ENCODE measurements at places on chromosomes 16 and 17.

DNA sequence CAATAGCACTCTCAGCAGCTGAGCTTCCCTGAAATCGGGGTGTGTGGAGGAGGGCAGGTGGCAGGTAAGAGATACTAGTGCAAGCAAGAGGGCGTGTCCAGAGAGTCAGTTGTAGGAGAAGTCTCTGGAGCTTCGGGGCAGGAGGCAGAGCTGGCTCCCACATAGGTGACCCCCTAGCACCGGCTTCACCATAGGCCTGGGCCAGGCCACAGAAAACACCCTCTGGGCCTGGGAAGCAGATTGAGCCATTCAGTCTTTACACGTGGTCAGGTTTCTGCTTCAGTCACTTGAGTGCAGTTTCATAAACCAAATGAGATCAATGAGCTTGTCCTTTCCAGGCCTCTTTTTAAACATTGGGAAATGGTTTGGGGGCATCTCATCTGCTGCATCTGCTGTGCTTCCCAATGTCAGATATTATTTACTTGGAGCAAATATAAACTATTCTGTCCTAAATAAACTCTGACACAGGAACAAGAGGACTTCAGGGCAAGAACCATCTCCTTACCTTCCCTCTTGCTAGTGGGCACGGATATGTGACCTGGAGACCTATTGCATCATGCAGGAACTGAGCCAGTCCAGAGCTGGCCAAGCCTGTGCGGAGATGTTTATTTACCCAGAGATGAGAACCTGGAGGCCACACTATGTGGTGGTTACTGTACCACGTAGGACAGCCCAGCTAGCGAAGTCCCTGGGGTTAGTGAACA lies 16.1 kb downstream of the CCR7 start:
- no peak for DNase-seq

- no peak for DNase-seq
Measured at GRCh38 chr16:2048116-2048543, 345 bp downstream of the TSC2 start.

DNA sequence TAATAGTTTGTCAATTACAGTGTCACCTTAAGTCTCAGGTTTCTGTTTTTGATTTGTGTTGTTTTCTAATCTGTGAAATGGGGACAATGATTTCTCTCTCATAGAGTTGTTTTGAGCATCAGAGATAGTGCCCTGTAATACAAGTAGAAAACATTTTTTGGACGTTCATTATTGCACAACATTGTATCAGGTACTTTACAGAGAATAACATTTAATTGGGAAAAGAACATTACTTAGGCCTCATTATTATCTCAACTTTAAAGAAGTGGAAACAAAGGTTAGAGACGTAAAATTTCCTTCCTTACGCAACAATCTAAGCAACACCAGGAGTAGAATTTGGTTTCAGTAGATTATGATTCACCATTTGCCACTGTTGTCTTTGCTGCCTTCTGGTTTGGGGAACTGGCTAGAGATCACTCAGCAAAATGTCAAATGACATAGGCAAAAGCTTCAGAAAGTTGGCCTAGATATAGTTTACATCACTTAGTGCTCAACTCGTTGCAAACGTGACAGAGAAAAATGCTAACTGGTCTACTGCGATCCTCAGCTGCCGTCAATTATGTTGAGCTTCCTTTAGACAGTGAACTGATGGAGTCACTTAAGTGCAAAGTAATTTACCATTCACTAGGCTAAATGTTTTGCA lies 1026.8 kb downstream of the CDH11 start:
- DNase-seq: peak; percentile 1

- DNase-seq: no peak
Measured at GRCh38 chr16:14545346-14545884, 84.6 kb downstream of the PARN start.

GRCh38 chr17:43613917-43614316 lies 47.8 kb downstream of the MEOX1 start:
- DNase-seq: no peak

GRCh38 chr17:39335704-39336223 lies 65.7 kb downstream of the FBXL20 start:
- DNase-seq: peak; percentile 80

GRCh38 chr17:9488556-9488955 lies 87.1 kb downstream of the STX8 start:
- DNase-seq: no peak

GRCh38 chr17:39569126-39569525 lies 38.6 kb downstream of the NEUROD2 start:
- DNase-seq: peak; percentile 71

GRCh38 chr16:12340151-12340733 lies 363.7 kb downstream of the SNX29 start:
- DNase-seq: no peak

DNA sequence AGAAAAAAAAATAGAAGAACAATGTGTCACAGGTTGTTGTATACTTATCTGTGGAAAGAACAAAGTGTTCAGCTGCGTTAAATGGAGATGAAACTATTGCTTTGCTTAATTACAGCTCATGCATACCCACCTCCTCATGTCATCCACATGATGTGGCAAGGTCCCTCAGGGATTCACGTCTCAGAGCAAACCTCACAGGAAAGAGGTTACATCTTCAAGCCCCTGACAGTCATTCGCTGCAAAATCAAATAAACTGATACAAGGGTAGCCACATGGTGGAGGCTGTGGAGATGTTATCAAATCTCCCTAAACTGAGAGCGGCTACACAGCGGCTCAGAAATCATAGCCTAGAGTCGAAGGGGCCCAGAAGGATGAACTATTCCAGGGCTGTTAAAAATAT lies 21.1 kb downstream of the GINS3 start:
- DNase-seq: no peak

GRCh38 chr17:75587675-75588595 lies at the start of gene MYO15B:
Gene MYO15B (plus strand): TSS chr17:75587800. CDS start chr17:75588058, 258 bp downstream.
- peak; percentile 68 for DNase-seq

DNA sequence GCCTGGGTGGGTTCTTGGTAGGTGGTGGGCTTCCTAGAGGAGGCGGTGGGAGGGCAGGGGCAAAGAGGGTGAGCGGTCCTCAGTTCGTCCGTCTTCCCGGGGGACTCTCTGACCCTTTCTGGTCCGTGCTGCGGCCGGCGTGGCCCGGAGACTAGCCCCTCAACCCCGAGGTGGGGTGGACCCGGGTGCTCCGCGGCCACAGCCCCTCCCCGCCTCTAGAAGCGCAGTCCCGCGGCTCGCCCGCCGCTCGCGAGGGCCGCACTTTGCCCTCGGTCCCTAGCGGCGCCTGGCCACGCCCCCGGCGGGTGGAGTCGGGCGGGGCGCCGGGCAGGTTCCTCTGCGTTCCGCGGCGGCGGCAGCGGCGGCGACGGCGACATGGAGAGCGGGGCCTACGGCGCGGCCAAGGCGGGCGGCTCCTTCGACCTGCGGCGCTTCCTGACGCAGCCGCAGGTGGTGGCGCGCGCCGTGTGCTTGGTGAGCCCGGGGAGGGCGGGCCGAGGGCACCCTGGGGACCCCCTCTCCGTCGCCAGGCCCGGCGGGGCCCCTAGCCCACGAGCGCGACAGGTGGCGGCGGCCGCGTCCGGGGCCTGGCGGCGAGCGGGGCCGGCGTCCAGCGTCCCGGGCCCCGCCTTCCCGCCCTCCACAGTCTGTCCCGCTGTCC lies at the start of gene SYNGR2:
TSS of gene SYNGR2 (plus strand) at position 340 of the 661 bp plus-strand sequence. CDS start at position 376, 36 bp downstream.
- DNase-seq: peak; percentile 94

GRCh38 chr16:70601576-70602575 lies 44.5 kb upstream of the IL34 start:
- no peak for DNase-seq

DNA sequence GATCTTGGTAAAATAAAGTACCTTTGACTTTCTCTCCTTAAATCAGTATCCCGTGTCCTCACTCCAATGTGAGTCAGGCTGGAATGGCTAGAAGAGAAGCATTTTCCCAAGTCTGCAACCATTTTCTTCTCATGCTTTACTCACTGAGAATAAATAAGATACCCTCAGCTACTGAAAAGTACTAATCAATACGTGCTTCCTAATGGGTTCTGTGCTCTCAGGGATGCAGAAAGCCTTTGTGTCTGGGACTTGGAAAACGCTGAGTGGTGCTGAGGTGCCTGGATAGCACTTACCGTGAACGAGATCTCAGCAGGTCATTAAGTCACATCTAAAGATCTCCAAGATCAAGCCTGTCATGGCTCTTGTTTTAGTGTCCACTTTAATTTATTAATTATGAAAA lies 672.3 kb upstream of the C16orf82 start:
- DNase-seq: no peak

GRCh38 chr17:50681263-50682200 lies 26.2 kb downstream of the ANKRD40 start:
- peak; percentile 81 for DNase-seq

GRCh38 chr17:79902146-79902791 lies 63.0 kb upstream of the CBX4 start:
- DNase-seq: no peak

- no peak for DNase-seq
Measured at GRCh38 chr17:63722403-63722802, 19.2 kb downstream of the STRADA start.

- peak; percentile 69 for DNase-seq
Measured at GRCh38 chr16:89436366-89436765, 54.0 kb downstream of the ANKRD11 start.

DNA sequence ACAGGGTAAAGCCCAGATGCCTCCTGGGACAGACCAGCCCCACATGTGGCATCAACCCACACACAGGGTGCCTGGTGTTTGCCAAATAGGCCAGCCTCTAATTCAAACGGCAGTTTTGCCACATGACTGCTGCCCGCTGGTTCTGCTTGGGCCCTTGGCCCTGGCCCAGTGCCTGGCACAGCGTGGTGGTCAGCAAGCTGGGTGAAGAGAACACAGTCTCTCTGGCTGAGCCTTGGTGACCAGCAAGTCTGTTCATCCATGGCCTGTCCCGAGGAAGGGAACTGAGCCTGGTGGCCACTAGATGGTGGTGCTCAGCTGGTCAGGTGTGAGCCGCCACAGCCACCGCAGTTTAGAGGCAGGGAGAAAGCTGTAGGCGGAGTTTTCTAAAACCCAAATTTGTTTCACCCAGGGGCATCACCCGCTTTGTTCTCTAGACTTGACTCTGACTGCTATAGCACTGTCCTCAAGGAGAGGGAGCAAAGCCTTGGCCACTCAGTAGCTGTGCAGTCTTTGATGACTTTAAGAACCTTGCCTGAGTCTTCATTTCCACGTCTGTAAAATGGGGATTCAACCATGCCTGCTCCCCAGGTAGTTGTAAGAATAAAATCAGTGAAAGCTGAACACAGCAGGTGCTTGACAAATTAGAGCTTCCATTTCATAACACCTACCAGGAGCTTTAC lies 4.7 kb upstream of the GFAP start:
- DNase-seq: peak; percentile 78

- no peak for DNase-seq
Measured at GRCh38 chr17:10219193-10219592, 20.8 kb upstream of the GAS7 start.

DNA sequence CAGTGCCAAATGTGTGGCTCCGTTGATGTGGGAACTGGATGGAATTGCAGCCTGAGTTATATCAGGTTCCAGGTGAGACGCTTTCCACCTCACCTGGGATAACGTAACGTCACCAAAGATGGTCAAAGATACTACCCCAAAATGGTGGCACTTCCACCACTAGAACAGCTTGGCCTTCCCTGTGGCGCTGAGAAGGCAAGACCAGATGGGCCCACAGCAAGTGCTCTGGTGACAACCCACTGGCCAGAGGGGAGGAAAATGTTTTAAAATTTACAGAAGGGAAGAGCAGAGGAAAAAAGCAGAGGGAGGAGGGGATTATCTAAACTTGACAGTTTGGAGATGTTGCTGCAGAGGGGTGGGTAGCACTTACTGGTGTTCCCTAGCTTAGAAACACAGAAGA lies 7.5 kb upstream of the ITGA2B start:
- no peak for DNase-seq

- peak; percentile 79 for DNase-seq
Measured at GRCh38 chr17:50027172-50027880, 28.6 kb upstream of the ITGA3 start.

DNA sequence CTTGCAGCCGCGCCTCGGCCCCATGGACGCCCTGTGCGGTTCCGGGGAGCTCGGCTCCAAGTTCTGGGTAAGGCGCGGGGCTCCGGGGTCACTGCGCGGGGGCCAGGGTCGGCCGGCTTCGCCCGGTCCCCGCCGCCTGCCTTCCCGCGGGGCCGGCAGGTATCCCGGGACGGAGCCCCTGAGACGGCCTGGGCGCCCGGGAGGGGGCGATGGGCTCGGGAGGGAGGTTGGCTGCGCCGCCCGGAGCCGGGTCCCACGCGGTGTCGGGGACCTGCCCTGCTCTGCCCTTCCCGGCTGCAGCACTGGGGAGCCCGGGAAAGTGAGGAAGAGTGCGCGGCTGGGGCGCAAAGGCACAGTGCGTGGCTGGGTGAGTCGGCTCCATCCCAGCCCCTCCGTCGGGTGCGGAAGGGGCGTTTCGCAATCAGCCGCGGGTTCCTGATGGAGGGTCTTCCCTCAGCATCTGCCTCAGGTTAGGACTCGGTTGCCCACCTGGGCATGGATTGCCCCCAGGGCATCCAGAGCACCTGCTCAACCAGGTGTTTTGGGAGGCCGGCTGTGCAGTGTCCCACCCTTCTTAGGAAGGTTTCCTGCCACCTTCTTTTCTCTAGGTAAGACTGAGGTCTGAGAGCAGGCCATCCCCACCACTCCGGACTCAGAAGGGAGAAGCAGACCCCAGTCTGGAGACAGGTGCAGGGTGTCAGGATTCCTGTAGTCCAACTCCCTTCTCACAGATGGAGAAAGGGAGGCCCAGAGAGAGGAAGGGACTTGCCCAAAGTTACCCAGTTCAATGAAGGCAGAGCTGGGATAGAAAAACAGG lies 442 bp downstream of the ABCC3 start:
- DNase-seq: no peak

DNA sequence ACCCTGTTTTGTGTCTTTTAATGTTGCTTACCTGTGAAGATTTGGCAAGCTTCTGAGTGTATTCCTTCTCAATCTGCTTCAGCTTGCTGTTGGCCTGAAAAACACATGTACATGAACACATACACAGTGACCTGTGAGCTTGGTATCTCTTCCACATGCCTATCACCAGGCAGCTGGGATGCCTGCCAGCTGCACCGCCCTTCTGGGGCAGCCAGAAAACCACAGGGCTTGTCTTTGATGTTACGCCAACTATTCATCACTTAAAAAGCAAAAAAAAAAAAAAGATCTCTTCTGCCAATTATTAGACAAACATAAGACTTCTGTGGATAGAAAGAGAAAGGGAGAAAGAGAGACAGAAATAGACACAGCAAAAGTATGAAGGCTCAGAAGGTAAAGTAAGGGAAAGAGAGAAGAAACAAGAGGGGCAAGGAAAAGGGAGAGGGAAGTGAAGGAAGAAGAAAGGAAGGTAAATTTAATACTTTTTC lies 189.2 kb upstream of the AXIN2 start:
- DNase-seq: no peak
